ENCODE measurements at places on chromosomes 6 and 20. TPM values are rescaled to one million over a fixed set of nuclear protein-coding genes. Genes with fewer than 3 reads are reported as not detected.

DNA sequence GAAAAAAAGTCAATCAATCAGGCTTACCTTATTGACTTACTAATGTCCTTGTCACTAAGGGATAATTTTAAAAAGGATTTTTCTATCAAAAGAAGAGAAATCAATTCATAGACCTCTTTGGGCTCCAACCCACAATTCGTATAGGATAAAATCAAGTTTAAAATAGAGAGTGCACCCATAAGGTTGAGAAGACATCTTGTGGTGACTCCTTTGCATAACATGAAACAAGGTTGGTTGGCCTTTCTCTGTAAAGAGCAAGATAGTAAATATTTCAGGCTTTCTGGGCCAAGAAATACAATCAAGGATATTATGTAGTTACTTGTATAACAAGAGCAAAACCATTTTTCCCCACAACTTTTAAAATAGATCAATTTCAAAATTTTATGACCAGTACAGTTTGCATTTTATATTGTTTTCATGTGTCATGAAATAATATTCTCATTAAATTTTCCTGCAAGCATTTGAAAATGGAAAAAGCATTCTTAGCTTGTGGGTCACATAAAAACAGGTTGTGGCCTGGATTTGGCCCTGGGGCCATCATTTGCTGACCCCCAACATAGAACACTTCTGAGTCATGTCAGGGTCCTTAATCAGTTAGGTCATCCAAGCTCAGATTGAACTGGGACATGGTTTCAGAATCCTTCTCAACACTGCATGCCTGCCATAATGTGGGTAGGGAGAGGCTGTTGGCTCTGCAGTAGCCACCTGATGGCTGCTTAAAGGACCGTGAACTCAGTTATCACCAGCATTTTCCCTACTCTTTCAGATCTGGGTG, 76.7 kb downstream of the MYB start:
- H3K36me3 ChIP-seq, result no peaks in the 10 kb centered on the region
- H3K27ac ChIP-seq, result no peak overlapping the region
- H3K27me3 ChIP-seq, result peaks cover 7% of the 10 kb centered on the region
- DNase-seq, result no peak

DNA sequence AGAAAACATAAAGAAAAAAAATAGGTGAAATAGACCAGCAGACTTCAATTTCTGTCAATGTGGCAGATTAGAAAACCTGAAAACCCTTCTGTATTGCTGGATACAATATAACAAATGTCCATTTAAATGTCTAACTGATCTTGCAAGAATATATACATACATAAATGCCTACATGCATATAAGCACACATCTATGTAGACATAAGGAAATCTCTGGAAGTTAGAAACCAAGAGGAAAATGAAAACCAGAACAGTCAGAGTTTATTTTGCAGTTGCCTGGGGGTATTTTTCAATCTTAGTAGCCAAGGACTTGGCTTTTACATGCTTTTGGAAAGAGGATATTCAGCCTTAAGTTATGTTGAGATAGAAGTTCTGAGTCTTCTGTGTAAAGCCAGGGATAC, 184.0 kb downstream of the RPS12 start:
- H3K36me3 ChIP-seq, result no peaks in the 10 kb centered on the region
- no peaks in the 10 kb centered on the region for H3K27me3 ChIP-seq
- no peak for DNase-seq
- no peak overlapping the region for H3K27ac ChIP-seq

SLC24A3 gene
- not detected for total RNA-seq

IRF4 gene
- total RNA-seq, result 0.72 TPM

- no peak overlapping the region for H3K27ac ChIP-seq
- H3K4me3 ChIP-seq, result no peak overlapping the region
- H3K4me1 ChIP-seq, result peaks cover 4% of the 10 kb centered on the region
- H3K27me3 ChIP-seq, result no peaks in the 10 kb centered on the region
Measured at GRCh38 chr6:149078211-149078782, 239.2 kb upstream of the TAB2 start.

OR2H1 gene
- total RNA-seq, result not detected

GRCh38 chr20:40286975-40287531, 402.0 kb downstream of the MAFB start:
- no peaks in the 10 kb centered on the region for H3K27me3 ChIP-seq
- no peak for DNase-seq
- no peak overlapping the region for H3K4me3 ChIP-seq
- no peaks in the 10 kb centered on the region for H3K4me1 ChIP-seq

Data from Panc1 (cell line).